ENCODE measurements at places on chromosomes 7 and 10.

DNA sequence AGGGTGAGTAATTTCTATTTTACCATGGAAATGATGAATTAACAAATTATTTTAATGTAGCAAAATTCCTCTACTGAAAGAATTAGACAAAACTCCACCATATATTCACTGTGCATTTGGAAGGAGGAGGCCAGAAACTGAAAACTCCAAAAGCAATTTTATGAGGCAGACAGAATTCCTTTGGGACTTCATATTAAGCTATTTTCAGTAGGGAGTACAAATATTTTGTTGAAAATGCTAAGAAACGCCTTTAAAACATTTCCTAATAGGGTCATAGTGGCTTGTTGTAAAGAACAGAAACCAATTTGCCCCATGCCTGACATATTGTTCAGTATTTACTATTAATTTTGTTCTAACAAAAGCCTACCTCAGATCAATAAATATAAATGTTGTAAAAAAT is 117.8 kb downstream of the TES start:
- DNase-seq, result no peak

DNA sequence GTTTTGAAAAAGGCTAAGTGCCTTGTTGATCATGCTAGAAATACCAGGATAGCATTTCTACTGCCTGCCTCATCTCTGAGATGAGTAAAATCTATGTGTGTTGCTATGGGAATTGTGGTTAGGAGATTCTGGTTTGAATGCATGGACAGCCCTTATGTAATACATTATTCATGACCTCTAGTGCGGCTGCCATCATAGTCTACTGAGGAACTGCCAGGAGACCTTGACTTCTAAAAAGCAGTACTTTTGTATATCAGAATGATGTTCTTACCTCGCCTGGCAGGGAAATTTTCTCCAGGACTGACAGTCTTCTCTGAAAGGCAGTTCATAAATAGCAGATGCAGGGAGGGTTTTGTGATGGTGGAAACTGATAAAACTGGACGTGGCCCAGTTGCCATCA is 248.5 kb downstream of the NSUN6 start:
- DNase-seq, result no peak

GRCh38 chr7:66964411-66964810 is 31.0 kb downstream of the SBDS start:
- DNase-seq, result no peak

GRCh38 chr10:68223535-68224165 is 8.3 kb downstream of the ATOH7 start:
- DNase-seq, result no peak

DNA sequence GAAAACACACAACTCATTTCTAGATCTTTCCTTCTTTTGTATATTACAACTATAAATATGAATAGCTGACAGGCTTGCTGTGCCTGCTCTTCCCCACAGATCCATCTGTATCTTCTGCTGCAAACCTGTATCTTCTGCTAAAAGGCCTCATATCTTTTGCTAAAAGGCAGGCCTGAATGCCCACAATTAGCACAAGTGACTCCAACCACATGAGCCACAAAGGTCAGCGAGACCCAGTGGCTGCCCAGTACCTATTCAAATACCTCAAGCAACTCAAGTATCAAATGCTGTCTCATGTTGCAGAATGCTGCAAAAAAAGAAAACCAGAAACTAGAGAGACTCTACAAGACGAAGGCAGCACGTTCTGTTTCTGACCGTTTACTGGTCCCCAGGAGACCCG is 54.5 kb upstream of the ATP6V0A4 start:
- no peak for DNase-seq

GRCh38 chr7:101590663-101591435 is 38.2 kb downstream of the MYL10 start:
- no peak for DNase-seq

GRCh38 chr10:69855346-69856111 is 53.8 kb downstream of the COL13A1 start:
- no peak for DNase-seq

DNA sequence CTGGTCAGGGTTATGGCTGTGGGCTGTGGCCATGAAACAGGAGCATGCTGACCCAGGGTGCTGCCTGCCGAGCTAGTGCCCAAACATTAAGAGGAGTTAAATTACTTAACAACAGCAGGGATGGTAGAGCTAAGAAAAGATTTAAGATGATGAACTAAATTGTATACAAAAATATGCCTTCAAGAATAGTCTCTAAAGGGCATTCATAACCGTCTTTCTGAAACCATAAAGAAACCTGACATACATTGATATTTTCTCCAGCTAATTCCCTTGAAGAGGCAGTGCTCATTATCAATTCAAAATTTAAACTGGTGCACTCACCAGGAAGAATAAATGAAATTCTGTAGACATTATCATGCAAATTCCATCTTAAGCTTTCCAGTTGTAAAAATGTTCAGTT is 265.8 kb upstream of the TAC1 start:
- no peak for DNase-seq

- no peak for DNase-seq
Measured at GRCh38 chr7:98229441-98229840, 18.2 kb downstream of the BHLHA15 start.

GRCh38 chr10:117075064-117075463 is 63.0 kb downstream of the VAX1 start:
- no peak for DNase-seq

DNA sequence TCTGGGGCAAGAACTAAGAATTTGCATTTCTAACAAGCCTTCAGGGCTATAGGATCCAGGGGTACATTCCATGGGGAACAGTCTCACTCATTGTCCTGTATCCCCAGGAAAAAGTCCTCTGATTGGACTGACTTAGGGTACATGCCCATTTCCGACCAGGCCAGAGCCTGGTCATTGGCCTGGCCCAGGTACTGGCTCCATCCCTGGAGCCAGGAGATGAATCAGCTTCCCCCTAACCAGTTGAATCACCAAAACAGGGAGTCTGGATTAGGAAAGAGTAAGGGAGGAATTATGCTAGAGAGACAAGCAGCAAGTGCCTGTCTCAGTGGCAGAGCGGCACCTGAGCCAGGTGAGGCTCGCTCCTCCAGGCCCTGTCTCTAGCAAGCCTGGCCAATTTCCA is 137.5 kb downstream of the FGFR2 start:
- no peak for DNase-seq

- no peak for DNase-seq
Measured at GRCh38 chr10:63866747-63867140, 345.5 kb downstream of the REEP3 start.

GRCh38 chr10:130396044-130396443 is 259.9 kb downstream of the GLRX3 start:
- DNase-seq, result no peak

GRCh38 chr7:26599982-26600381 is 264.4 kb downstream of the SKAP2 start:
- DNase-seq, result no peak

DNA sequence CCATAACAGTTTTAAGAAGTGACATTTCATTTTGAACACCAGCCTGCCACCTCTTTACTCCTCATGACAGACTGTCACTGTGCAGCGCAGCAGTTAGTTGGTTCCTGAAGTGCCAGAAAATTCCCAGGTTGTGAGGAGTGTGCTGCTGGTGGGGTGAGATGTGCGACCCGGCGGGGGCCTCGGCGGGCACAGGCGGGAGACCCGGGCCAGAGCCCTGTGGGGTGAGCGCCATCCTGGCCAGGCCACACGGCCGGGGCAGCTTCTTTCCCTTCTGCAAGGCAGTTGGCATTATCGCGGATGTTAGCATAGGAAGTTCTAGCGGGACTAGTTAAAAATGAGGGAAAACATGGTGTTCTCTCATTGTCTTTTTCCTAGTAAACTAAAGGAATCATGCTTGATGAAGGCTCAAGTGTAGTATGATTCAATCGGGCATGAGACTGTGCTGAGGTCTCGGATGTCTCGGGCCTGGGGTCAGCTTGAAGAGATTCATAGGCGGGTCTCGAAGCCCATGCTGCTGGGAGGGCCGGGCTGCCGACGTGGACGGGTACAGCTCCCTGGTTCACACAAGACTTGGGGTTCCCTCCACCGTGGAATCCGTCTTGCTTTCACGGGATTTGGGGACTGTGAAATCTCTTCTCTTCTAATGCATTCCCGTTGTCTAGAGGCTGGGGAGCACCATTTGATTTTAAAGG is 56.1 kb downstream of the MGMT start:
- DNase-seq, result no peak

DNA sequence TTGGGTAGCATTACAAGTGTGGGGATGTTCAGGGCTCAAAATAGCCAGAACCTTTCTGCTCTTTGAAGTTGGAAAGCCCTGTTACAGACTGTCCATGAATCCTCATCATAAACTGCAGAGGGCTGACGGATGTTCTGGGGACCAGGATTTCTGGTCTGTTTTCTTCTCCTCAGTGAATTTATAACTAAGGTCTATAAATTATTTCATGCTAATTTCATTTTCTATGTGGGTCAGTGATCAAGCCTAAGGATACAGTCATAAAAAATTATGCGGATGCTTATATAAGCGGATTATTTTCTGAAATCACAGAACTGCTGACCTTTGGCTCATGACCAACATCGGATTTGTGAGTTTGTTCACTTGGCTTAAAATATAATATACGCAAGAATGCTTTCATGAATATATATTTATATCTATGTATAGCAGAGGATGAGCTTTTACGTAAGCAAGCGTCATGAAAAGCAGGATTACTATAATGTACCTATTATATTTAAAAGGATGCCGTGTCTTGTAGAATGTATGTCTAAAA is 263.7 kb downstream of the GLI3 start:
- no peak for DNase-seq

DNA sequence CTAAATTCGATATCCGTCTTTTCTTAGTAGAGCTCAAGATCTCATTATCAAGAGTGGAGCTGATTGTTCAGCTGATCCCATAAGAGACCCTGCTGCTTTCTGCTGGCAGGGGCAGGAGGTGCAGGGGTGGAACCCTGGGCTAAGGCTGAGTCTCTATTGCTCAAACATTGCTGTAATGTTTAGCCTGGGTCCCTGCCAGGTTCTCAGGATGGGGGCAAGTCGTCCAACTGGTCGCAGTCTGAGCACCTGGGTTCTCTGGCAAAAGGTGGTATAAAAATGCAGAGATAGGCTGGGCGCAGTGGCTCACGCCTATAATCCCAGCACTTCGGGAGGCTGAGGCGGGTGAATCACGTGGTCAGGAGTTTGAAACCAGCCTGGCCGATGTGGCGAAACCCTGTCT is 62.0 kb upstream of the NRBF2 start:
- DNase-seq, result no peak

Measured in activated CD4-positive, alpha-beta T cell treated with anti-CD3 and anti-CD28 coated beads, Interleukin-2, amount 50 U/mL, for 24 hours (primary cell).